ENCODE measurements at places on chromosomes 5 and 9. TPM values are rescaled to one million over a fixed set of nuclear protein-coding genes. Genes with fewer than 3 reads are reported as not detected.

FOXI1 gene
- total RNA-seq: not detected

NUTM2G gene
- not detected for total RNA-seq

SPINK13 gene
- not detected for total RNA-seq

GIN1 gene
- 5.3 TPM for total RNA-seq

SLC45A2 gene
- 0.17 TPM for total RNA-seq

FRMD3 gene
- total RNA-seq: 2.6 TPM
